ENCODE measurements at places on chromosomes 12 and 14.

DNA sequence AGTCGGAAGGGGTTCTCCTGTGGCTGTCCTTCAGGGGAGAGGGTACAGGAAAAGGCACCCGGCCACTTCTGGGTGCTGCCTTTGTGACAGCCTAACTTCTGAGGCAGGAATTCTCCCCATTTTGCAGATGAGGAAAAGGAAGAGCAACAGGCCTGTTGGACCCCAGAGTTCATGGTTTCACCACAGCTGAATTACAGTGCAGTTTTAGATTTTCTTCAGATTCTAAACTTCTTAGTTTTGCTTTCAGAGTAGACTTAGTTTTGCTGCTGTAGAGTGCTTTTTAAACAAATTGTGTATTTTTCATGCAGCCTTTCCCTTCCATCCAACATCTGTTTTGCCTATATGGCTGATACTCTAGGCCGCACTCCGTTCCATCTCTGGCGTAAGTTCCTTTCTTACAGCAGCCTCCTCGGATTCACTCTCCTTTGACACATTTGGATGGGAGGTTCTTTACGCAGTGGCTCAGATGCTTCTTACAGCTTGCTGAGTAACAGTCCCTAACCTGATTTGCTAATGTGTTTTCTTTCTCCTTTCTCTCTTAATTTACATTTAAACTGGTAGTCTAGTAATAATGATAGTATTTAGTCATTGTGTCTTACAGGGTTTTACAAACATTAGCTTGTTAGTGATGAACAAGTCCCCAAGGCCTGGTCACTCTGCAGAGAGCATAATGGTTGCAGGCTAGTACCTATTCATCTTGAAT, 7.8 kb downstream of the TRAF3 start:
- DNase-seq = no peak

- DNase-seq = no peak
Measured at GRCh38 chr14:77562681-77563080, 53.8 kb downstream of the SPTLC2 start.

DNA sequence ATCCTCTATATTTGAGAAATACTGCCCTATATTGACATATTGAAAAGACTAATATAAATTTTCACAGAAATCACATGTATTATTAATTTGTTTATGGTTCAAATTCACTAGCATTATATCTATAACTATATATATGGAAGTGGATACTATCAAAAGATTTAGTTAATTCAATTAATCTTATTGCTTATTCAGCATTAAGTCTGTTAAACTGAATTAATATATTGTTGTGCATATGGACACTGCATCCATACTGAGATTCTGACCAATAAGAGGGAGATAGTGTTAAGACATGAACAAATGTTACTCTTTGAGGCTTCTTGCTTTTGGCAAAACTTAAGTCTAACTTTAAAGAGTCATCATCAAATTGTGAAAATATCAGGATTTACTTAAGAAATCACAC, 52.0 kb upstream of the C12orf50 start:
- no peak for DNase-seq

- no peak for DNase-seq
Measured at GRCh38 chr12:65331456-65331855, 53.0 kb downstream of the MSRB3 start.

All from activated naive CD4-positive, alpha-beta T cell (primary cell).